ENCODE measurements at places on chromosomes 4 and X.

DNA sequence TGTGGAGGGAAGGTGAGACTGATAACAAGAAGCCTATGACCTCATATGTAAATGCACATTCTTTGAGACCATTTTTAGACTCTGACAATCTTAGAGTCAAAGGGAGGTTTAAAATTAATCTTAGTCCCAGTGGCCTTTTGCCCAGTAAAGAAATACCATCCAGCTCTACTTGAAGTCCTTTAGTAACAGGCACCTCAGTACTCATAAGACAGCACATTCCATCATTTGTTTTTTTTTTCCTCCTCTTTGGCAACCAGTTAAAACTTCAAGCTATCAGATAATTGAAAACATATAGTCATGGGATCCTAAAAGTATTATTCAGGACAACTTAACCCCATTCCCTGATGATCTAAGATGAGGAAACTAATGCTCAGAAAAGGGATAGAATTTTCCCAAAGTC, 4.6 kb downstream of the EDA2R start:
- no peak for DNase-seq

GRCh38 chr4:163398238-163398637, 54.5 kb downstream of the NPY5R start:
- no peak for DNase-seq

GRCh38 chrX:40099055-40099958, 1.5 kb upstream of the BCOR start:
- no peak for DNase-seq

- no peak for DNase-seq
These were observed 241.7 kb downstream of the PPP1R2C start for GRCh38 chrX:42536286-42536685.

DNA sequence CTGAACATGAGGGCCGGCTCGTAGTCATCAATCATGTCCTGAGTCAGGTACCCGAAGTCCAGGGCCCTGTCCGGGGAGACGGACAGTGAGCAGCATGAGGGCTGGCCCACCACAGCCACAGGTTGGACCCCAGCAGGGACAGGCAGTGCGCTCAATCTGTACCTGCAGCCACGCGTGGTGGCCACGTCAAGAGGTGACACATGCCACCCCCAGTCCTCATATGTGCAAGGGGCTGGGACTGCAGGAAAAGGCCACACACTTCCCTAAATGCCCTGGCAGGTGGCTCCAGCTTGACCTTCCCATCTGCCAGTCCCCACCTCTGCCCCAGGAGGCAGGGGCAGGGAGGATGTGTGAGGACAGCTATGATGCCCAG, 73.8 kb upstream of the MXD4 start:
- DNase-seq, result no peak

DNA sequence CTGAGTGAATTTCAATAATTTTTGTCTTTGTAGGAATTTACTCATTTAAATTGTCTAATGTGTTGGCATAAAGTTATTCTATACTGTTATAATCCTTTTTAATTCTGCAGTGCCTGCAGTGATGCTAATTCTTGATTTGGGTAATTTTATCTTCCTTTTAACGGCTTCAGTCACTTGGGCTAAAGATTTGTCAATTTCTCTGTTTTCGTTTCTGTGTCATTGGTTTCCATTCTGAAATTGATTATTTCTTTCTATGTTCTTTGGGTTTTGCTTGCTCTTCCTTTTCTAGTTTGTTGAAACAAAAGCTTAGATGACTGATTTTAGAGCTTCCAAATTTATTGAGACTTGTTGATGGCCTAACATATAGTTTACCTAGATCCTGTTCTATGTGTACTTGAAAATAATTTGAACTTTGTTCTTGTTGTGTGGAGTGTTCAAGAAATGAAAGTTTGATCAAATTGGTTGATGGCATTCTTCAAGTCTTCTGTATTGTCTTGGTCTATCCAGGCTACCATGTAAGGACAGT, 89.4 kb downstream of the TNIP2 start:
- DNase-seq, result no peak

DNA sequence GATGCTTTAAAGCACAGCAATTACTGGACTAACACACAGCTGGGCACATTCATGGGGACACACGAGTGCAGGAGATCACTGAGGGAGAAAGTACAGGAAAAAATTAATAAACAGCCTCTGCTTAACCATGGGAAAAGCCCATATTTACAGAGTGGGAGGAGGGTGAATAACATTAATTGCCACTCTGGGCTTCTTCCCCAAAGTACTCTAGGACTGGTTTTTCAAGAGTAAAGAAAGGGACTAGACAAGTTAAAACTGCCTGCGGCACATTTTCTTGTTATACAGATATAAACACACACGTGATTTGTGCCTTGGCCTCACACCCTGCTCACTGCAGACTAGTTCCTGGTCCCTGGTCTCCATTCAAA, 179.7 kb upstream of the TET2 start:
- no peak for DNase-seq

GRCh38 chr4:105361053-105361452, 112.8 kb downstream of the PPA2 start:
- no peak for DNase-seq

DNA sequence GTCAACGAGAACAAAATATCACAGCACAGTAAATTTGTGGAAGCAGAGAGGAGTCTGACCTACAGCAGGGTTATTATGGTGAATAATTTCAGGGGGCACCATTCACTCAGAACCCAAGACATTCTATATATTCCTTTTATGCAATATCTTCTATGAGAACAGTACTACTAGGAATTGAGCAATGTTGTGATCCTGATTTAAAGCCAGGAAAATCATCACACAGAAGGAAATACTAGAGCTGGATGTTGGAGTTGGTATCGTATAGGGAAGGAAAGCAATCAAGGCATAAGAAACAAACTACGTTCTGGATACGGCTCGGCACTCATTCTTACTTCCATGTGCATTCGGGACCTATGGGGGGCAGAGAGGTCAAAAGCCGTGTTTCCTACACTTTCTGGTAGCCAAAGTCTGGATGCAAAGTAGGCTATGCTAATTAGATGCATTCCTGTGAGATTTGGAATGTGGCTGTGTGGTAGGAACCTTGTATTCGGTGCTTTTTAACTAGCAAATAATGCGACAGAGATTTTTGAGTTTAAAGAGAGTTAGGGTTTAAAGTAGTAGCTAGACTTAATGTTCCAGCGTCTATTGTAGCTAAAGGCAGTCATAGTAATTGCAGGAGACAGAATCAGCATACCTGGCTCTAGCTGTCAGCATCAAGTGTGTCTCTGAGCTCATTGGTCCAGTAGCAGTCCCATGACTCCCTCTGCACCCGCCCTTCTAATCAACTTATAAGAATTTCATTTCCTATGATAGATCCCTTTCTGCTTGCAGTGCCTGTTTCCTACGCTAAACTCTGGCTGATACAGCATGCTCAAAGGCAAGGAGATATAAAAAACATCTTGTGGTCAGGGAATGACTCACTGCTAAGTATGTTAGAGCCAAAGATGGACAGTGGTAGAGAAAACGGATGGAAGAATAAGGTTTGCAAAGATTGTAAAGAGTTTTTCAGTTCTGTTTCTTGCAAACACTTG, 43.3 kb upstream of the PDGFC start:
- no peak for DNase-seq

- no peak for DNase-seq
These were observed 14.7 kb downstream of the FGFRL1 start for GRCh38 chr4:1026115-1026514.

DNA sequence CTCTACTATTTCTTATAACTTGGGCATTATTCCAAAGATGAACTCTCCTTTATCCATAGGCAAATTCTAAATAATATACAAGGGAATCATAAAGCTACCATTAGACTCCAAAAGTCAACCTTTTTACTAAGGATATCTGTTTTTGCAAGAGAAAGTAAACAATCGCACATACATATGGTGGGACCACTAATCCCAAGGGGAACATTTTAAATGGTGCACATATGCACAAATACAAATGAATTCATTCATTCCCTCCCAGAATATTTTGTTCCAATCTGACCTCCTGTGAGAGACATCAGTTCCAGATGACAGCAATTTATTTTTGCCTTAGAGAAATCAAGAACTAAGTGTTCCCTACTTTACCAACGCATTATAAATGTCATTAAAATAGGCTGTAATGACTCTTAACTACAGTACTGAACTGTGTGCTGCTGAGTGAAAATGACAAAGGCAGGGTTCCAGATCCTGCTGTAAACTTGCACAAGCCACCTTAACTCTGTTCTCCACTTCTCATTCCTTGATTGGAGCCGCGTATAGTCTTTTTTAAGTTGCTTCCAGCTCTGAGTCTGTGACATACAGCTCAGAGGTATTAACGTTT, 2.0 kb downstream of the DHX15 start:
- DNase-seq, result no peak

- no peak for DNase-seq
These were observed 29.6 kb upstream of the CHRNA9 start for GRCh38 chr4:40305328-40306170.

DNA sequence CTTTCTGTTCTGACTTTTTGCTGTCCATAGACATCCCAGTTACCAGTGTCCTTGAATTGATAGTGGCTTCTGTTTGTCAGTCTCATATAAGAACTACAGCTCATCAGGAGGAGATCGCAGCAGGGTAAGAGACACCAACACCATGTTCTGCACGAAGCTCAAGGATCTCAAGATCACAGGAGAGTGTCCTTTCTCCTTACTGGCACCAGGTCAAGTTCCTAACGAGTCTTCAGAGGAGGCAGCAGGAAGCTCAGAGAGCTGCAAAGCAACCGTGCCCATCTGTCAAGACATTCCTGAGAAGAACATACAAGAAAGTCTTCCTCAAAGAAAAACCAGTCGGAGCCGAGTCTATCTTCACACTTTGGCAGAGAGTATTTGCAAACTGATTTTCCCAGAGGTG, 30.1 kb downstream of the GUCY1A1 start:
- no peak for DNase-seq

- no peak for DNase-seq
These were observed 127.4 kb downstream of the CPE start for GRCh38 chr4:165505958-165506837.

DNA sequence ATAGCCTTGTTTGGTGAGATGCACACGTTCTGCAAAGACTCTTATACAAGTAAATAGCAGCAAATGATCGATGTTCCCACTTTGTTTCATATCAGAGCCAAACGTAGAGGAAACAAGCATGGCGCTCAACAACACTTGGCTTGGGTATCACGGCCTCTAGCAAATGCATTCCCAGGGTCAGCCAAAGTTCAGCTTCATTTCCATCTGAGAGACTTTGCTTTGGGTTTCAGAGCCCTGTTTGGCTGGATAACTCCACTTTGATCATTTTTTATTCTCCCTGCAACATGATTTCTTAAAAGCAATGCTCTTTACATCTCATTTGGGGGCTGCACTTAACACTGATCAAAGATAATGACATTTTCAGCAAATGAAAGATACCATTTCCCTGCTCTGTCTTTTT, 199.2 kb upstream of the FAM9B start:
- no peak for DNase-seq

DNA sequence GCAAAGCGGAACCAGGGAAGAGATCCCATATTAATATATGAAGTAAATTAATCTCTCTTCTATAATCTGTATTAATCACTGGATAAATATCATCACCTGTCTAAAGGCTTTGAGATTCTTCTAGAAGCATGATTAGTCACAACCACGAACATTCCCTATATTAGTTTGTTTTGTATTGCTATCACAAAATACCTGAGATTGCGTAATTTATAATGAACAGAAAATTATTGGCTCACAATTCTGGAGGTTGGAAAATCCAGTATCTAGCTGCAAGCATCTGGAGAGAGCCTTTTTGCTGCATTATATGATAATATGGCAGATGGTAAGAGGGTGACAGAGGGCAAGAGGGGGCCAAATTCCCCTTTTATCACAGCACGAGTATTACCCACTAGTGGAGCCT, 532.6 kb upstream of the EPHA5 start:
- DNase-seq, result no peak

GRCh38 chrX:77433001-77433400, 14.2 kb upstream of the FGF16 start:
- DNase-seq, result no peak

DNA sequence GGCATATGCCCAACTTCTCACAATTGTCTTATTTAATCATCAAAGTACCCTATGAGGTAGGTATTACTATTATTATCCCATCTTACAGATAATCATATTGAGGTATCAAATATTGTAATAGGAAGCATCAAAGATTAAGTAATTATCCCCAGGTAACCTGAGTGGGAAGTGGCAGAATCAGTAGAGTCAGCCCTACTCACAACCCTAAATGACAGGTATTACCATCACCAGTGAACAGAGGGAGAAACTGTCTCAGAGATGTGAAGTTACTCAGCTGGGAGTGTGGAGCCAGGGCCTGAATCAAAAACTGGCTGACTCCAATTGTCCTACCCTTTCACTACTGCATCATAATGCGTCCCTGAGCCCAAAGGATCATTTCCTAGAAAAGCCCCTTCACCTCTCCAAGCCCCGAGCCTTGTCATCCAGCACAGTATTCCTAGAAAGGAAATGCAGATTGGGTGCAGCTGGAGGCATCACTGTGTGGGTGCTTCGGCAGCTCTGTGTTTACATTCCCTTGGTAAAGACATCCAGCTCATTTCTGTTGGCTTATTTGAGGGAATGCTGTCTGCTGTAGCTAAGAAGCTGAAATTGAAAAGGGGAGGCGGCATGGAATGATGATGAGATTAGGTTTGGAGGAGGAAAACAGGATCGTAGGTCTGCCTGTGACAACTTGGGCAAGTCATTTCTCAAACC, 72.8 kb downstream of the DHX15 start:
- DNase-seq, result no peak

DNA sequence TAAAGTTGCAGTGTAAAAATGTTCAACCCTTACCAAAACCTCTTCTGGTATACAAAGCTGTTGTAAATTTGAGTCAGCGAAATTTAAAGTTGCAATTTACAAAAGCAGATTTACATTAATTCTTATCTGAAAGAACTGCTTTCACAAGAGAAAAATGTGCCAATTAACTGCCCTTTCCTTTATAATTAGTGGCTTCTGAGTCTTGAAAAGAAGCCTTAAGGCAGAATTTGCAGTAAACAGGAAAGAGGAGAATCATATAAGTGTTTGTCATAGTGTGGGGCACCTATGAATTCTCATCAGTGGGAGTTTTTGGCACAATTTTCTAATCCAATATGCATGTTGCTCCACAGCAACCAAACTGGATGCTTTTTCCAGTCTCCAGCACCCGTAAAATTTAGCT, 125.3 kb upstream of the GABRG1 start:
- no peak for DNase-seq

- no peak for DNase-seq
These were observed 474.8 kb downstream of the TMA16 start for GRCh38 chr4:163969291-163969690.

DNA sequence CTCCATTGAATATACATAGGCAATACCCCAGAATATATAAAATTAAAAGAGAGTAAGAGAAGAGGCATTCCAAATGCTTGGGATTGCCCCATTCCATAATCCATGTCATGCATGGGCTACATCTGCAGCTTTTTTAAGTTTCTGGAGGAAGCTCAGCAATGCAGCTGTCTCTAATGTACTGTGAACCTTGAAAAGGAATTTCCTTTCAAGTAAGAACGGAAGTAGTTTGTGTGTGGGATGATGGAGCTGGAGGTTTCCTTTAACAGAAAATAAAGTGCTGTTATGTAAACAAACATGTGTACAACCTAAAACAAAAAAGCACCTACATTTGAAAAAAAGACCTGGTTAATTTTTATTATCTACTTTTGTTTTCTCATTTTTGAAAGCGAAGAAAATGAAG, 303.5 kb downstream of the BMPR1B start:
- no peak for DNase-seq

Measured in NCI-H187 (cell line).